ENCODE measurements at places on chromosomes 1 and 21.

DNA sequence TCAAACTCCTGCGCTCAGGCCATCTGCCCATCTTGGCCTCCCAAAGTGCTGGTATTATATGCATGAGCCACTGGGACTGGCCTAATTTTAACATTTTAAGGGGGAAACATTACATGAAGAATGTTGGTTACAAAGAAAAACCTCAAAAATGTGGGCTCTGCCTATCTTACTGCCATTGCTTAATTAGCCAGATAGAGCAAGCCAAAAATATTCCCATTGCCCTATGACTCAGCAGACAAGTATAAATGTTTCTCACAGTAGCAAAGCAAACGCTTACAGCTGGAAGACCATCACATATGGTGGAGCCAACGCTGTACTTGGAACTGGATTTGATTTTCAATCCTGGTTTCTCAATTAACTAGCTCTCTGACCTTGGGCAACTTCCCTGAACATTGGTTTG lies 502.0 kb downstream of the SMYD3 start:
- DNase-seq, result peak; percentile 91

DNA sequence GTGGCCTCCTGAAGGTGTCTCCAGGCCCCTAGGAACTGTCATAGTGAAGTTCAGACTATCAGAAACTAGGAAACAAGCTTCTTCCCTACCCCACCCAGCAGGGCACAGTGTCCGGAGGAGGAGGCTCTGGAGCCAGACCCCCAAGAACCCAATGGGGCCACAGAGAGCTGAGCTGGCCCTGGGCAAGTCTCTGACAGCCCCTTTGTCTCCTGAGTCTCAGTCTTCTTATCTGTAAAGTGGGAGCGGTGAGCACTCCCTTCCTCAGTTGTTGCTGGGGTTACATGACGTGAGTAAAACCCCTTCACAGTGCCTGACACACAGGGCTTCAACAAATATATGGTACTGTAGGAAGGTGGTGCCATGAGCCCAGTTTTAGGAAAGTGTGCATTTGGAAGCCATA lies 675.8 kb downstream of the MATN1 start:
- DNase-seq, result no peak

- no peak for DNase-seq
Observed at GRCh38 chr1:27594564-27595510, 9.1 kb downstream of the AHDC1 start.

DNA sequence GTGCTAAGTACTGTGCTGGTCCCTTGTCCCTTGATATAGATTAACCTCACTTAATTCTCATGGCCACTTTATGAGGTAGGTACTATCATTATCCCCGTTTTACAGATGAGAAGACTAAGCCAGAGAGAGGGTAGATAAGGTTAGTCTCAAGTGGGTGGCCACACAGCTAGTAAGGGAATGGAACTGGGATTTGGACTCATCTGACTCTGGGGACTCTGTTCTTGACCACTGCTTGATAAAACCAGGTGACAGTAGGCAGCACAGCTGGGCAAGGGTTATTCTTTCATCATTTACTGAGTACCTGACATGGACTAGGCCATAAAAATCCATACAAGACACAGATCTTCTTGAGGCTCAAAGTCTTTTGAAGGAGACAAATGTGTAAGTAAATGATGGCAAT lies 37.2 kb upstream of the PPP2R5A start:
- no peak for DNase-seq

DNA sequence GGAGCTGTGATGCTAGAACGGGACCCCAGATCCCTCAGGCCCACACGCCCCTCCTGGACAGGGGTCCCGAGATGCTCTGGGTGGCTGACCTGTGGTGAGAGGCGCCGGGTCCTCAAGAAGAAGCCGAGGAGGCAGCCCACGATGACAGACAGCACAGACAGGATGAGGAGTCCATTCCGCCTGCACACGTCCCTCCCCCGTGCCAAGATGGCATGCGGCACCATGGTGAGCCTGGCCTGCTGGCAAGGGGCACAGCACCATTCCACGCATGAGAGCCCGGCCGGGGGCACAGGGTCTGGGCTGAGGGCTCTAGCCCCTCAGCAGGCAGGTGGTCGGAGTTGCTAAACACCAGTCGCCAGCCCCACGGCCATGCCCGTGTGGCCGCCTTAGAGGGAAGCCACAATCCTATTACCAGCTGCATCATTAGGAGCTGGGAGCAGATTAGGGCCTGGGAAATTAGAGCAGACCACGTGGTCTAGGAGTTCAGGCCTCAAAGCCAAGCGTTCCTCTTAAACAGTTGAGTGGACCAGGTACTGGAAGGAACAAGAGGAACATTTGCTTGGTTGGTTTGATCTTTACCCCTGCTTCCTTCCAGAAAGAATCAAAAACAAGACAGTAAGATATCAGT lies at the start of gene SLC1A7:
SLC1A7 (minus strand) TSS at position 413 of the 628 bp plus-strand sequence; CDS start at position 224, 189 bp downstream.
- no peak for DNase-seq

- peak; percentile 46 for DNase-seq
Observed at GRCh38 chr1:26677306-26678115, 18.3 kb upstream of the ARID1A start.

- no peak for DNase-seq
Observed at GRCh38 chr1:182829285-182829932, 9.7 kb upstream of the DHX9 start.

GRCh38 chr1:61496501-61496900 lies 228.4 kb downstream of the TM2D1 start:
- no peak for DNase-seq

DNA sequence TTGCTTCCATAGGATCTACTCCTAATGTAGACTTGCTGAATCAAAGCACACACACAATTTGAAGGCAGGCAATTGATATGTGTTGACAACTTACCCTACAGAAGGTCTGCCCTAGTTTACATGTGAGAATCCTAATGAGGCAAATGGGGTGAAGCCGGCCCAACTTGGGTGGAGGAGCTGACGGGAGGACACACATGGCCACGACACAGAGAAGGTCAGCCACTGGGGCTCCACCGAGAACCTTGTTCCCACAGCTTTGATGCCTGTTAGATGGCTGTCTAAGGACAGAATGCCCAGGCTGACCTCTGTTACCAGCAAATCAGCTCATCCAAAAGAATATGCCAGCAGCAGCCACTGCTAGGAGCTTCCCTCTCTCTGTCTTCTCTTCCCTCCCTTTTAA lies 1.5 kb upstream of the PLA2G2D start:
- no peak for DNase-seq

GRCh38 chr1:217193151-217193550 lies 437.7 kb downstream of the GPATCH2 start:
- DNase-seq, result no peak

- no peak for DNase-seq
Observed at GRCh38 chr1:40742363-40743061, 41.1 kb upstream of the KCNQ4 start.

- peak; percentile 77 for DNase-seq
Observed at GRCh38 chr1:77538956-77539518, 143.4 kb downstream of the ZZZ3 start.

DNA sequence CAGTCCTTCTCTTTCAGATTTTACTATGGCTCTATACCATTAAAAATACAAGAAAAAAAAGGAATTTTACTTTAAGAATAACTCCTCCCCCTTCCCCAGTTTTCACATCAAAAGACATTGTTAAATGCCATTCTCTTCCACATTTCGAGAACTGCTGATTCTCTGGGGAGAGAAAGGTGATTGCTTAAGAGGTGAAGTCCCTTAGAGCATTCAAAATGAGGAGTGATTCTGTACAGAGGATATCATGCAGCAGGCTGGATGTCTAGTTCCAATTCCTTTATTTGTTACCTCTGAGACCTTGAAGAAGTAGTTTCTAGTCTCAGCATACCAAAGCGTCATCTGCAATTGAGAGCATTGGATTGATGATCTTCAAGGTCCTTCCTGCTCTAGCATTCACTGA lies 46.9 kb downstream of the FMO3 start:
- no peak for DNase-seq
